ENCODE measurements at places on chromosomes 7 and 10.

- no peak for DNase-seq
Measured at GRCh38 chr7:134693256-134693655, 46.6 kb downstream of the BPGM start.

GRCh38 chr10:36117890-36118289 lies 475.8 kb upstream of the FZD8 start:
- DNase-seq: no peak

GRCh38 chr7:149087376-149087775 lies 3.1 kb downstream of the ZNF786 start:
- DNase-seq: no peak

- no peak for DNase-seq
Measured at GRCh38 chr10:3749600-3749999, 35.4 kb downstream of the KLF6 start.

DNA sequence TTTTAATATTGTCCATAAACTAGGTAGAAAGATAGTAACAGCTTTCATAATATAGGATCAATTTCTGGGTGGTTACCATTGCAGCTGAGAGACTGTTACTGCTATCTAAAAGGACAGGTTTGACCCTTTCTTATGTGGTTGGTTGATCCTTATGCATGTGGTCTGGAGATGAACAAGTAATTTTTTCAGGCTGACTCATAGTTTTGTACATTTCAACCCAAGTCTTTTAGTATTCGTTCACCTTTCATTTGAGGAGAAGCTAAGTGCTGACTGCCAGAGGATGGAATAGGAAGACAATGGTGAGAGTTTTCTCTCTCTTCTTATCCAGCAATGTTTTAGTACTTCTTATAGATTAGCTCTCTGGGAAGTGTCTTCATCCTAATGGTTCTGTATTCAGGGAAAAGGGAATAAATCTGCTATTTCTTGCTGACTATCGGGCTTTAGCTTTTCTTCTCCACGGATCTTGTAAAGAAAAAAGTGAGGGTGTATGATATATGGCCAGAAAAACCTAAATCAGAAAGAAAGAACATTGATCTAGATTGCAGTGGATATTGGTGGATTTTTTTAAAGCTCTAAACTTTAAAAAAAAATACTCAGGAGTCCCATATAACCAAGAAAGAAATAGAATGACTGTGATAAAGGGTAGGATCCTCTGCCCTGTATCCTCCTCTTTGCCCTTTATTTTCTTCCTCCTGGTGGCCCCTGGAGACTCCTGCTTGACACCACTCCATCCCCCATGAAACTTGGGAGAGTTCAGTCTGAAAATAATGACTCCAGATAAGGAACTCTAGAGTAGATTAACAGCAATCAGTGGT lies 88.0 kb downstream of the CPED1 start:
- DNase-seq: no peak

DNA sequence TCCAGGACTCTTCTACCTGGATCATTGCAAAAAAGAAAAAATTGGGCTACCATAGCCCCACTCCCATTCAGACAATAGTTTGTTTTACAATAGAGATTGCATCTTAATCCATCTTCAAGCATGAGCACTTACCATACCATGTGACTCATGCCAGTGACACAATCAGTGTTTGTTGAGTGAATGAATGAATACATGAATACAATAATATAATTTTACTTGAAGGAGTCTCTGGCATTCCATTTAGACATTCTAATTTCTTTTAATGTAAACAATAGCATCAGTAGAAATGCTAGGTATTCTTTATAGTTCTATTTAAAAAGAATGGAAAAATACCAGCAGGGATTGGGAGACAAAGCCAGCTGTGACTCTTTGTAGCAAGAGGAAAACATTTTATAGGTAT lies 141.6 kb upstream of the AKR1E2 start:
- no peak for DNase-seq

DNA sequence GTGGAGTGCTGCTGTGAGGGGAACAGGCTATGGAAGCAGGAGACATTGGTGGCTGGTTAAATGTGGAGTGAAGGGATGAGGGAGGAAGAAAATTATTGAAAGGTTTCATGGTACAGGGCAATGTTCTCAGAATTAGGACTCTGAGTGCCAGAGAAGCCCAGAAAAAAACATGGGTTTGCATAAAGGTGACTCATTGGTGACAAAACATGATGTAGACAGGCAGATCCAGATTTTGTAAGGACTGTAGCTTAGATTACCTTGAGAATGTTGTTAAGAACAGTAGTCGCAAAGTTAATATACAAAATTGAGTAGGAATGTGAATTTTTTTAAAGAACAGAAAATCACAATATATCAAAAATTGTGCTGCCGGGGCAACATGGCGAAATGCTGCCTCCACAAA lies 134.9 kb upstream of the ZNF438 start:
- DNase-seq: no peak

GRCh38 chr7:130345136-130345535 lies 520 bp downstream of the CPA5 start:
- DNase-seq: peak; percentile 66

DNA sequence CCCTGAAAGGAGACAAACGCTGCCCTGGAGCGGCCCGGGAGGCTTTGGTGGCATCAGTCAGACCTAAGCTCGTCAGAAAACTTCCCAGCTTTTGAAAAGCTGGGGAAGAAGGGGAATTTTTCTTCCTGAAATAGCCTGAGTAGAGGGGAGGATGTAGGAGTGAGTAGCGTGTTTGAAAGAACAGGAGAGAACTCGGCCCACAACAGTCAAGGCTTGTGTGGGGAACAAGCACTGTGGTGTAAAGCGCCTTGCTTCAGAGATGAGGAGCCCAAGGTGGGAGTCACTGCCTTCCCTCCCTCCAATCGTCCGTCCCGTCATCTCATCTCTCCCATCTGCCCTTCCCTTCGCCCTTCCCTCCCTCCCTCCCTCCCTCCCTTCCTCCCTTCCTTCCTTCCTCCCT lies 273.3 kb downstream of the CAMK1D start:
- no peak for DNase-seq

DNA sequence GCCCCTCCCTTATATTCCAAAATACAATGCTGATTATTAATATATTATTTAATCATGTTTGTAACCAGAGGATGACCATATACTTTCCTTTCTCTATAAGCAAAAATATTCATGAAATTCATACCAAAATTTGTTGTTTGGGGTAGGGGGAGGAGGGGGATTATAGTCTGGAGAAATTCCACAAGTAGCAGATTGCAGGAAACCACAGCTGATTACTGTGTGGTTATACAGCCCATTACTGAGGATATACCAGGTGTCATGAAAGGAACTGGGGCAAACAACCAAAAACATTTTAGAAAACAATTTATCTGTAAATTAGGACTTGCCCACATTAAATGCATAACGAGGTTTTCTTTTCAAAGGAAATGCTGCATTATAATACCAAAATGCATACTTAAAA lies 50.3 kb downstream of the SEMA3C start:
- DNase-seq: no peak

DNA sequence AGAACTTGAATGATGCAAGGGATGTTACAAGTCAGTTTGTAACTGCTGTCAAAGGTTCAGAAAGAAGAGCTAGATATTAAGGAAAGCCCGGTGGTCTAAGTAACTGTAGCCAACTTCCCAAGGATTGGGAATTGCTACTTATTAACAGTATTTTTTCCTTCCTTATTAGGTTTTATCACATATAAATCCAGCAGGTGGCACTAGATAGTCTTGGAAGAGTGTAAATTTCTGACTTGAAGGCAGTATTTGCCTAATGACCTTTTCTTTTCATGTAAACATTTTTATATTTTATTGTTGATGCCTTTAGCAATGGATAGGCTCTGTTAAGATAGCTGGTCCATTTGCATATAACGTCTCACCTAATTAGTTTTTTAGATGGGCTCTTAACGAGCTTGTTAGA lies 51.2 kb downstream of the ANLN start:
- no peak for DNase-seq

Measured in right forelimb (tissue), 1 donor.